Stimulated activated CD8-positive, alpha-beta memory T cell treated with anti-CD3 and anti-CD28 coated beads, Interleukin-12 subunit alpha, Interleukin-12 subunit beta, amount 100 ng/mL, for 1 hour (primary cell): ENCODE measurements at places on chromosomes 3 and 15.

DNA sequence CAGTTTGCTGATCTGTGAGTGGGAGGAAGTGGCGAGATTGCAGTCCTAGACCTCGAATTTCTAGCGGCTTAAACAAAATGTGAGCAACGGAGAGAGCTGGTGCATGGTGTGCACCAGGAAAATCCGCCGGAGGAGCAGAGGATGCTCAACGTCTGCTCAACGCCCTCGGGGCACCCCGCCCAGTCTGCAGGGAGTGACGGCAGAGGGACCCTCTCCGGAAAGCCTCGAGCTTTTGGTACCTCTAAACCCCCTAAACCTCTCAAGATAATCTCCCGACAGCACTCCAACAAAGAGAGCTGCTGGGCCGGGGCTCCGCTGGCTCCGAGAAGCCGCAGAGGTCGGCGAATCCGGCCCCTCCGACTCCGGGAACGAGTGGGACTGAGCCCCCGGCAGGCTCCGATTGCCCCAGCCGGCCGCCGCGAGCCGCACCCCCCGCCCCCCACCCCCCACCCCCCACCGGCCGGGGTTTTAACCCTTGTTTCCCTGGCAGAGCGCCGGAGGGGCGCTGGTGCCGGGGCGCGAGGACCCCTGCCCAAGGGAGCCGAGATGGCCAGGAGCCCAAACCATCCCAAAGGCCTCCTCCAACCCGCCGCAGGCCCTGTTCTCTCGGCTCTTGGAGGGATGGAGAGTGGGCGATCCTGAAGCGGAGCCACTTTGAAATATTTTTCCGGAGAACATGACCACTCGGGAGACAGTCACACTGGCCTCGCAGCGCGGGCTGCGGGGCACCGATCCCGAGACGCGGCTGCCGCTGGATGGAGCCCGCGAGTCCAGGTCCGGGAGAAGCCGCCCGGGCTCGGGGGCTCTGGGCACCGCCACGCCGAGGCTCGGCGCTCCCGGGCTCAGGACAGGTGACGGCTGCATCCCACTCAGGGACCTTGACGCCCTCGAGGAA, 1.5 kb downstream of the MEGF11 start:
- DNase-seq = peak; percentile 19

- no peak for DNase-seq
Observed at GRCh38 chr3:4850211-4850927, 128.9 kb upstream of the BHLHE40 start.

DNA sequence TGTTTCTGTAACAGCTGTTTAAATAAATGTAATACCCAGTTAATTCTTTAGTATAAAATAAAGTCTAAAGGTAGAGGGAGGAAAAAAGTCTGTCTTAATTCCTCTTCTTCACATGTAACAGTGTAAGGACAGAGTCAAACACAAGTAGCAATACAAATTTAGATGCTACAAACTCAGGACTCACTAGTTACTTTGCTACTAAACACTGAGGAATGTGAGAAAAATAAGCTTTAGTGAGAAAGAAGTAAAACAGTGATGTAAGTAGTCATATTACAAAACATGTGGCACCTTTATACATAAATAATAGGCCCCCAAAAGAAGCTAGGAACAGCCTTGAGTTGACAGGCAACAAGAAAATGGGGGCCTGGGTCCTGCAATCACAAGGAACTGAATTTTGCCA, 113.0 kb downstream of the TBC1D5 start:
- DNase-seq = no peak

DNA sequence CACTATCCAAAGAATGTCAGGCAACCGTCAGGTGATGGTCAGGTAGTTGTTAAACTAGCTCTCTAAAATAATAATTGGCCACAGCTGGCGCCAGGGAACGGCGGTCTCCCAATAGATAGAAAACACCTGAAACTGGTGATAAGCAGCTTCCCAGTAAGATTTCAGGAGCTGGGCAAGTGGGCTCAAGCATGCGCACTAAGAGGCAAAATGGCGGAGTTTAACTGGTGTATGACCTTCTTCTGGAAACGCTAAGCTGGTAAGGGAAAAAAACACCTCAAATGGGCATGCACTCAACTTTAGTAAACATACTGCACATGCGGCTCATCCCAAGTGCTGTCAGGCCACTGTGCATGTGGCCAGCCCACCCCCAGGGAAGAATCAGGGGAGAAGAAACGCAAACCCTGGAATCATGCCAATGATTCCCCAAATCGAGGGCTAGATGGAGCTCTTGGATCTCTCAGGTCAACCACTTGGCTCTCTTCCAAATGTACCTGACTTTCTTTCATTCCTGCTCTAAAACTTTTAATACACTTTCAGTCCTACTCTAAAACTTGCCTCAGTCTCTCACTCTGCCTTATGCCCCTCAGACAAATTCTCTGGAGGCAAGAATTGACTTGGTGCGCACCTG, 195.0 kb downstream of the ZNF621 start:
- DNase-seq = no peak

- DNase-seq = no peak
Observed at GRCh38 chr3:159922861-159923312, 65.7 kb upstream of the IL12A start.

- DNase-seq = no peak
Observed at GRCh38 chr3:27658741-27659140, 63.4 kb downstream of the EOMES start.

GRCh38 chr3:140629357-140630137, 48.3 kb upstream of the TRIM42 start:
- DNase-seq = no peak

GRCh38 chr3:57393977-57394376, 101.5 kb upstream of the ASB14 start:
- DNase-seq = no peak

DNA sequence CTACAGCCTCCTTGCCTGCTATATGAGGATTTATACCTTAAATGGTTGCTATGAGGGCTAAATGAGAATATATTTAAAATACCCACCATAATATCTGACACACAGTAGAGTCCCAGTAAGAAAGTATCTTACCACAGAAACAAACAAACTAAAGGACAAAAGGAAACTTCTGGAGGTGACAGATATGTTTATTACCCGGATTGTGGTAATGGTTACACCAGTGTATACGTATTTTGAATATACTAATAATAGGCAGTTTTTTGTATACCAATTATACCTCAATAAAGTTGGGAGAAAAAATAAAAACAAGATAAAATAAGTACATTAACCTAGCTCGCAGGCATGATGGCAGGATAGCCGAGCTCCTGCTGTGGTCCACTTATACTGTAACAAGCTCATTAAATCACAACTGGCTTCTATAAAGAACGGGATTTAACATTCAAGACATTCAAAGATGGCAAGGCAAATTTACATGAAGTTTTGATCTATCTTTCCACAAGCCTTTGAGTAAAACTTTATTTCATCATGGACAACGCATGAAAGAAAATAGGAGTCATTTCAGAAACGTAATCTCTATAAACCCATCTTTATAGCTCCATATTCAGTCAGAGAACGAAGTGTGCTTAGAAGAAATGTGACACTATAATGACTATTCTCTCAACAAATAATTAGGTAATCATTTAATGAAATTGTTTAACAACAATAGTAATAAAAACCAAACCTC, 1.5 kb downstream of the RPN1 start:
- DNase-seq = no peak

DNA sequence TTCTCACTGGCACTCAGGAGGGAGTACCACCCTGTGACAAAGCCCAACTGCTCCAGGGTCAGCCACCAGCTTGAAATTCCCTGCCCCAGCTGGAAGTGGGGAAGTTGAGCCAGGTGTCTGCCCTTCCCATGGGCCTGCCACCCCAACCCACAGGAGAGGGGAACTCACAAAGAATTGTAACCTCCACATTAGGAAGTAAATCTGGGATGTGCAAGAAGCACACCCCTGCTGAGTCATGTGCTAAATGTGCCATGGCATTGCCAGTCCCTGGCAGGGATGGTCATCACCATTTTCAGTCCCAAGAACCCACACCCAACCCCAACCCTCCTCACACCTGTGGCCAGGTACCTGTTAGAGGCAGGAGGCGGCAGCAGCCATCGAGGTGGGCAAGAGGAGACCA, 165.2 kb upstream of the THBS1 start:
- no peak for DNase-seq

DNA sequence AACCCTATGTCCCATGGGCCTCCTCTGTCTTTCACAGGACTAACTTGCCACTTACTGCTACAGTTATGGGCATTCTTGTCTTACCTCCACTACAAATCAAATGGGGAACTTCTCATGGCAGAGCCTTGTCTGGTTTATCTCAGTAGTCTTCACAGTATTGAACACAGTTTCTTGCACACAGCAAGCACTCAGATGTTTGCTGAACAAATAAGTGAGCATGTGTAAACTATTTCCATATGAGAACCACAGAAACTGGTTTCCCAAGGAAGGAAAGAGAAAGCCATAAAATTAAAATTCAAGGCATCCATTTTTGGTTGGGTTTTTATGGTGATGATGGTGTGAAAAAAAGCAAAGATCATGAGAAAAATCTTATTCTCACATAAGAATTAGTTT, 189.2 kb downstream of the MEX3B start:
- DNase-seq = no peak
